ENCODE measurements at places on chromosomes 7 and 10.

DNA sequence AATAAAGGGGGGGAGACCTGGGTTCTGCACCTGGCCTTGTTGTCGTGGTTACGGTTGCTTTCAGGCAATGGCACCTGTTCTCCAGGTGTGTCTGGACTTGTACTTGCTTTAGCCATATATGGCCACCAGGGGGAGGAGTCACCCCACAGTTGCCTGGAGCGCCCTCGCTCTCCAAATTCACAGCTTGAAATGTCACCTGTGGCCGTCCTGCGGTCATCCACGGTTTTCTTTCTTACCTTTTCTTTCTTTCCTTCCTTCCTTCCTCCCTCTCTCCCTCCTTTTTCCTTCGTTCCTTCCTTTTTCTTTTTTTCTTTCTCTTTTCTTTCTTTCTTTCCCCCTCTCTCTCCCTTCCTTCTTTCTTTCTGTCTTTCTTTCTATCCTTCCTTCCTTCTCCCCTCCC is 157.2 kb upstream of the ZNF92 start:
- DNase-seq = no peak

- DNase-seq = no peak
Observed at GRCh38 chr7:55296070-55296469, 69.1 kb upstream of the LANCL2 start.

- DNase-seq = no peak
Observed at GRCh38 chr7:111855842-111856227, 293.5 kb upstream of the IMMP2L start.

DNA sequence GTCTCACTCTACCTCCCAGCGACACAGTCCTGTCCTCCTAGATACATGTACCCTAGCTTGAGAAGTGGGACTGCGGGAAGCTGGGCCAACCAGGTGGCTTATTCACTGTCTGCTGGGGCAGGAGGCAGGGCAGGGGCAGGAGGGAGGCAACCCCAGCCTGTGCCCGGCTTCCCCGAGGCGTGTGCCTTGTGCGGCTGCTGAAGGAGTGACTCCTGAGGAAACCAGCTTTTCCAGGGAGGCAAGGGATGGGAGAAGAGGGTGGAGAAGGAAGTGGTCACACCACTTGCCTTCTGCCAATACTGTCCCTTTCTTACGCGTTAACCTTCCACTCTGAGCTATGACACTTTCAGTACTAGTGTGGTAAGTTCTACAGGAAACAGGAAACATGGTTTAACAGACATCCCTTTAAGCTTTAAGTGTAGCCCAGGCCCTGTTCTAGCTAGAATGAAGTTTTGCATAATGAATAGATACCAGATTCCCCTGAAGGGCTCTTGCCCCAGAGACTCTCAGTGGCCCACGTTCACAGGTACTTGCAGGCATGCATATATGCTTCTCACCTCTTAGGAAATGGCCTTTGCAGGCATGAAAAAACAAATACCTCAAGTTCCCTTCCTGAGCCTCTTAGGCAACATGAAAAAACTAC is 40.6 kb downstream of the SYPL1 start:
- no peak for DNase-seq

DNA sequence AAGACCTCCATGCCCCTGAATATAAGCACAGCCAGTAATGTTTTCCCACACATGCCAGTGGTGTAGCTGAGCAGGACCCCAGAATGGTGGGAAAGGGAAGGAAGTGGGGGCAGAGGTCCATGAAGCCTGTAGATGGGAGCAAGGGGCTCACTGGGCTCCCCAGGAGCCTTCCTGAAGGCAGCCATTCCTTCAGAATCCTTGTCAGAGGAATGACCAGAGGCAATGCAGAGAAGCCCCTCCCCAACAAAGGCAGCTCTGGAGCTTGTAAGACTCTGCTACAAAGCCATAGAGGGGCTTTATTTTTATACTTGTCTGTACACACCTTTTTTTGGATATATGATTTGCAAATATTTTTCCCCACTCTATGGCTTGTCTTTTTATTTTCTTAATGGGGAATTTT is 165.0 kb upstream of the TCF7L2 start:
- no peak for DNase-seq

DNA sequence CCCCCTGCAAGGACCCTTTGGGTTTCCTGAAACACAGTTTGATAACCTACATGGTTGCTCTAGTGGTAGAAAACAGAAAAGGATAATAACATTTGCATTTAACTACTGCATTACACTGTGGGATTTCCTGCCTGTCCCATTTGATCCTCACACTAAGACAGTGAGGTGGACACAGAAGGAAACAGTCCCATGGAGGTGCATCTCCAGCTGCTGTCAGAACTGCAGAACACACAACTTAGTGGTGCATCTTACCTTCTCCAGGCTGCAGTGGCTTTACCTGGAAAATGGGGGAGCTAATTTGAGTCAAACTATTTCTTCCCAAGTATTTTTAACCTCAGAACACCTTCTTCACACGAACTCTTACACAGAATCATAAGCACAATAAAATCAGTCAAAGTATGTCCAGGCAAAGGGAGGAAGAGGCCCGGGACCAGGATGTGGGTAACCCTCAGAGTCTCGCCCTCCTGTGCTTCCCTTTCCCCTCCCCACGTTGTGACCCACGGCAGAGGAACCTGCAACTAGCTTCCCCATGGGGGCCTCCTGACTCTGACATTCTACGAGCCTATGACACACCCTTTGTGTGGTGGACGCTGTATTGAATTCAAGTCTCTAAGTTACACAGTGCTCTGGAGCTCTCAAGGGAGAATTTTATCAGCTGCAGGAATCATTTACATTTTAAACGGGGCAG is 33.7 kb downstream of the SCRN1 start:
- no peak for DNase-seq

DNA sequence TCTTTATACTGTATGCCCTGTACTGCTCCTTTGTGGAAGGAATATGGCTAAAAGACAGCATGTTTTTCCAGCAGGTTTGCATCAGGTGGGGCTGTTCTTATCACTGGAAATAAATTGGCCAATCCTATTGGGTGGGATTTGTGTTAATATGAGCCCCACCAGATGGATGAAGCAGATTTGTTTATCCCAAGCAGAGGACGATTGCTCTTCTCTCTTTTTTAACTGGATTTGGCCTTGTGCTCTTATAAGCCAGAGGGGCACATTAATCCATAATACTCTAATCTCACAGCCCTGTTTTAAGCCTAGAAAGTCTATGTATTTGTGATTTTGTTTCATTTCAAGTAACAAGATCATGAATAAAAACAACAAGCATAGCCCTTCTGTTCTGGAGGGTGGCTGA is 240.1 kb upstream of the ADARB2 start:
- DNase-seq = no peak

DNA sequence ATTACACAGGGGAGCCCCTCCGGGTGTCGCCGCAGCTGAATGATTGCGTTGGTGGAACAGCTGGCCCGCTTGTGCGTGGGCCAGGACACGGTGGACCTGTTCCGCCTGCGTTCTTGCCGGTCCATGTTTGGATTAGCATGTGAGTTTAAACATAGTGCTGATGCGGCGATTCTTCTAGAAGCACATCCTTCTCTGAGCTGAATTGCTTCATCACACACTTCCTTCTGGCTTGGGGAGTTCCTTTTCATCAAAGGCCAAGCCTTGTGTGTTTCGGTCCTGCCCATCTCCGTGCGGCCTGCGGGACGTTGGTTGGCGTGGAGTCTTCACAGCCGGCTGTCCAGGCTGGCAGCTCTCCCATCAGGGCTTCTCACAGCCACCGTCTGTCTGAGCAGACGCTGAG is 45.5 kb upstream of the SLC29A4 start:
- DNase-seq = no peak

DNA sequence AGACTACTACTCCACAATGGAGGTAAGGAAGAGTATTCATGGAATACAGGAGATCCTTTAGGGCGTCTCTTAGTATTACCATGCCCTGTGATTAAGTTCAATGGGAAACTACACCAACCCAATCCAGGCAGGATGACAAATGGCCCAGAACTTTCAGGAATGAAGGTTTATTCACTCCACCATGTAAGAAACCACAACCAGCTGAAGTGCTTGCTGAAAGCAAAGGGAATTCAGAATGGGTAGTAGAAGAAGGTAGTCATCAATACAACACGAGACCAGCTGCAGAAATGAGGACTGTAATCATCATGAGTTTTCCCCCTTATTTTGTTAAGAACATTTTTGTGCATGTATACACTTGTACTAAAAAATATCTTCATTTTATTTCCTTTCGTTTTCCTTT is 76.6 kb downstream of the GPR37 start:
- no peak for DNase-seq

All from cortex of kidney (tissue), 1 donor.